GM13976 (cell line): ENCODE measurements at places on chromosomes 13 and 19.

DNA sequence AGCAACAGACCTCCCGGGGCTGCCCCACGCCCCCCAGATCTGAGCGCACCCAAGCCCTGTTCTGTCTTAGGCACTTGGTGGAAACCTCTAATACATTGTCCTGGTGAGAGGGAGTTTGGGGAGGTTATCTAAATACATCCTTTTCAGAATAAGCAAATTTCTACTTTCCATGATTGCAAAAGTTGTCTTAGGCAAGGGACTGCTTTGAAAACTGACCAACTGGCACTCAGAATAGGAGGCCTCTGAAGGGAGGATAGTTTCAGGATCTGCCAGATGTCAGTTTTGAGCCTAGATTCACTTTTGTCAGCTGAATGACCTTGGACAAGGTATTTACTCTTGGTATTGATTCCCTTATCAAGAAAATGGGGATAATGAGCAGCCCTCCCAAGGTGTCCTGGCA is 11.8 kb downstream of the SERP2 start:
- DNase-seq: no peak

DNA sequence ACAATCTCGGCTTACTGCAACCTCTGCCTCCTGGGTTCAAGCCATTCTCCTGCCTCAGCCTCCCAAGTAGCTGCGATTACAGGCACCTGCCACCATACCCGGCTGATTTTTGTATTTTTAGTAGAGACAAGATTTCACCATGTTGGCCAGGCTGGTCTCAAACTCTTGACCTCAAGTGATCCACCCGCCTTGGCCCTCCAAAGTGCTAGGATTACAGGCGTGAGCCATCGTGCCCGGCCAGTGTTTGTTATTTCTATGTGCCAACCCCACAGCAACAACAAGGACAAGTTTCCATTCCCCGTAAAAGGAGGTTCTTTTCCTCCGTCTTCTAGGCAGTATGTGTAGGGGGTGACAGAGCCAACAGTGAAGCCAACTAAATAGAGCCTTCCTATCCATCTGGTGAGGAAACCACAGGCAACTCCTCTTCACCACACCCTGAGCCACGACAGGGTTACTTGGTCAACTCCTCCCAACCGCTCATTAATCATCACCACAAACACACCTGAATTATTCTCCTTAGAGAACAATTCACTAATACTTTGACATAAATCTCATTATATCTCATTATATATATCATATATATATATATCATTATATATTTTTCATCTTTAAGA is 25.5 kb downstream of the FOXO1 start:
- no peak for DNase-seq

DNA sequence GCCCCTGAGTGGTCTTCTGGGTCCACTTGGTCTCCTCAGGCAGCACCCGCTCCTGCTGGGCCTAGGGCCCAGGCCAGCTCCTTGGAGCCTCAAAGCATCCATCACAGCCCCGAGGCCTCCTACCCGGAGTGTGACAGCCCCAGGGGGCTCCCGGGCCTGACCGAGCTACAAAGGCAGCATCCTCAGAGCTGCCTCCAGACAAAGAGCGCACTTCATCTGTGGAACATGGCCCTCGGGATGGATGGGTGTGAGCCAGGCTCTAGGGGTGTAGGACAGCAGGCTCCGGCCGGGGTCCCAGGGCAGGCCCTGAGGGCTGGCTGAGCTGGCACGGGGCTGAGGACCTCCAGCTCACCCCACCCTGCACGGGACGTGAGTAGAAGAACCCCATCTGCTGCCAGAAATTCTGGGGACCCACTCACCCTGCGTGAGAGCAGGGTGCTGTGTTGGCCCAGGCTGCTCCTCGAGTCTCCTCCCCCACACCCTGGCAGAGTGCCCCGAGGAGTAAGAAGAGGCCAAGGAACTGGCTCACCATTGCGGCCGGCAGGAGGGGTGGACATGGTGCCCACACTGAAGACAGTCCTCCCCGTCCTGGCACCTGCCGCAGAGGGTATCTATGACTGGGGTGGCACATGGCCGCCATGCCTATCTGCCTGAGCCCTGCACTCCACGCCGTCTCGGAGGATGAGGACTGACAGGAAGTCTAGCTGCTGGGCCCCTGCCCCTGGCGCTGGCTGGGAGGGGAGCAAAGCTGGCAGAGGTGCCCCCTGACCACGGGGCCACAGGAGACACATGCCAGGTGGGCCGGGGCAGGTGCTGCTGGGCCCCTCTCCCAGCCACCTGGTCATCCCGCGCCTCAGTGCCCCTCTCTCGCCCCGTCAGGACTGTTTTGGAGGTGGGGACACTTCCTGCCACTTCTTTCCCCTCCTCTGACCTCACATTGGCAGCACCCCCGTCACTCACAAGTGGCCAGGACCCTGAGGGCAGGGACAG is 22.3 kb downstream of the CEBPG start:
- no peak for DNase-seq

DNA sequence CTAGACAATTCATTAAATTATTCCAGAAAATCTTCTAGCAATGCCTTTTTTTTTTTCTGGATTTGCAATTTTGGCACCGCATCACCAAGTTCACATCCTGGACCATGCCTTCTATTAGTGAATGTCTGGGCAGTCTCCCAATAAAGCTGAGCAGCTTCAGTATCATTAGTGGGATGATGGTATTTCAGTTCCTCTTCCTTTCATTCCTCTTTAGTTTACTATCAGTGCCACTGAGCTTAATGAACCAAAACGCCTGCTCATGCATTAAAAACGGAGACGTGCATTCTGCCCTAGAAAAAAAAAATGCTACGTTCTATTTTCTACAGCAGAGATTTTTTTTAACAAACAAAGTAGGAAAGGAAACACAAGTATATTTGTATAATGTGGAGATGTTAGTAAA is 343.0 kb downstream of the PCDH9 start:
- DNase-seq: no peak

DNA sequence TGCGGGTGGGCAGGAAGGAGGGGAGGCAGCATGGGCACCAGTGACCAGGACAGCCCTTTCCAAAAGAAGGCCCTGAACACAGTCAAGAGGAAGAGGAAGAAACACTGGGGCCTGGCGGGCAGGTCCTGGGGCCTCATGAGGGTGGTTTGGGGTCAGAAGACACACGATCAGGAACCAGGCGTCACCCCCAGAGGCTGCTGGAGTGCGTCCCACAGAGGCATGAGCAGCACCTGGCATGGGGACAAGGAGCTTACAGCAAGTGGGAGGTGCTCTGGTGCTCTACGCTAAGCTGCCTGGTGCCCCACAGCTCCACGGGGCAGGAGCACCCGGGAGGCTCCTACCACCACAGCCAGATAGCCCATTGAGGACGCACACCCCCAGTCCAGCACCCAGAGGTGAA is 20.0 kb downstream of the ELL start:
- no peak for DNase-seq

DNA sequence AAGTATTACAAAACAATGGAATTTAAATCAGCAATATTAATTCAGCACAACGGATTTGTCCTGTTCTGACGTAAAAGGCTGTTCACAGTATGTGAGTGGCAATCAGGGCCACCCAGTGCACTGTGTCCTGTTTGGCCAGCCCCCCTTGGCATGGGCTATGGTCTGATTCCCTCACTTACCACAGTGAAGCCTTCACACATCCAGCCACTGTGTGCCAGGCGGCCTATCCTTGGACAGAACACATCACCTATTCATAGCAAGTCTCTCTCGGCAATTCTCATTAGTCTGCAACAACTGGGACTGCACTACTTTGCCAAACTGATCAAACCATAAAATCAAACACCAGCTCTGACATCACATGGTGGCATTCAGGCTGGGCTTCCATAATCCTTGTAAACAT is 221.5 kb upstream of the TSHZ3 start:
- no peak for DNase-seq

DNA sequence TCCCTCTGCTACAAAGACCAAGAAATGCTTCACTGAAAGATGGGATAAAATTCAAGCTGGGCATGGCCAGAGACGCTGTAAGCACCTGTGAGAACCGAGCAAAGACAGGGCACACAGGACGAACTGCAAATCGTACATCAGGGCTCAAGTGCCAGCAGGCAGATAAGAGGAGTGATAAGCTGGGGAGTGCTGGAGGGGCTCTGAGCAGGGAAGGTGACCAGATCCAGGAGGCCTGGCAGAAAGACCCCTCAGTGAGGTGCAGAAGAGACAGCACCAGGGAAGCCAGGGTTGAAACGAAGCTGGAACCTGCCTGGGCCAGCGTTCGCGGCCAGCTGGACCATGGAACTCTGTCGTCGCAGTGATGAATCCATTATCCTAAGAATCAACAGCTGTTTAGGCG is 10.2 kb downstream of the RAB20 start:
- DNase-seq: peak; percentile 15

GRCh38 chr13:28438067-28438466 is 56.9 kb downstream of the FLT1 start:
- DNase-seq: no peak

- no peak for DNase-seq
Measured at GRCh38 chr13:69050696-69051095, 1056.9 kb upstream of the ATXN8OS start.

- DNase-seq: peak; percentile 7
Measured at GRCh38 chr19:34598217-34599155, 78.5 kb downstream of the SCGB2B2 start.

DNA sequence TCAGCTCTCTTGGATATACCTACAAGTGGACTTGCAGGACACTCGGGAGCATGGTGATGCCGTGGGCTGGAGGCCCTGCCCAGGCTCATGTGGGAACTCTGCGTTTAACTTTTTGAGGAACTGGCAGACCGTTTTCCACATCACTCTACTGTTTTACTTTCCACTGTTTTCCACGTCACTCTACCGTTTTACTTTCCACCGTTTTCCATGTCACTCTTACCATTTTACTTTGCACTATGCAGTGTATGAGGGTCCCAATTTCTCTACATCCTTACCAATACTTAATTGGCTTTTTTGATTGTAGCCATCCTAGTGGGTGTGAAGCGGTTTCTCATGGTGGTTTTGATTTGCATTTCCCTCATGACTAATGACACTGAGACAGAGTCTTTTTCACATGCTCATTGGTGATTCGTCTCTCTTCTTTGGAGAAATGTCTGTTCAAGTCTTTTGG is 40.5 kb downstream of the GATAD2A start:
- no peak for DNase-seq

- no peak for DNase-seq
Measured at GRCh38 chr13:37097076-37097475, 8.4 kb downstream of the CSNK1A1L start.

DNA sequence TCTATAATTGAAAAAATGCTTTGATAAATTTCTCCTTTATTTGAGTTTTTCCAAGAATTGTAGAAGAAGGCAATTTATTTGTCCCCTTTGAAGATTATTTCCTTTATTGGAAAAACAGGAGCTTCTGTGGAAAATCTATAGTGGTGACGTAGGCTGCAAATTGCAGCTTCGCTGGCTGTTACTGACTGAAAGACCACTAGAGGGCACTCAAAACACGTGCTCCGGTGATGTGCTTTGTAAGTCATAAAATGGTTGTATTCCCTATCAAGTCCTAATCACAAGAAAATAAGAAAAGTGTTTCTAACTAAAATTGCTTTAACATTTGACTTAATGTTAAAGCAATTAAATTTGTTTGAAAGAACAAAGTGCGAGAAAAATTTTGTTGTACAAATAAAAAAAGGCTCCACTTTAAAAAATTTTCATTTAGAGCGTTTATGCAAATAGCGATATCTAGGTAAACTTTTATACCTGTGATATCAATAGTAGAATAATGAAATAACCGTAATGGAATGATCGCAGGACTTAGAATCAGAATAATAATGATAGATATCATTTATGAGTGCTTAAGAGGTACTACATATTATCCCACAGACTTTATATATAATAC is 638.2 kb upstream of the SPRY2 start:
- DNase-seq: peak; percentile 63
